Mesendoderm (in vitro differentiated cells): ENCODE measurements at places on chromosomes 2 and 18.

GRCh38 chr18:75213611-75214331, 3.2 kb downstream of the TSHZ1 start:
- DNase-seq: no peak

DNA sequence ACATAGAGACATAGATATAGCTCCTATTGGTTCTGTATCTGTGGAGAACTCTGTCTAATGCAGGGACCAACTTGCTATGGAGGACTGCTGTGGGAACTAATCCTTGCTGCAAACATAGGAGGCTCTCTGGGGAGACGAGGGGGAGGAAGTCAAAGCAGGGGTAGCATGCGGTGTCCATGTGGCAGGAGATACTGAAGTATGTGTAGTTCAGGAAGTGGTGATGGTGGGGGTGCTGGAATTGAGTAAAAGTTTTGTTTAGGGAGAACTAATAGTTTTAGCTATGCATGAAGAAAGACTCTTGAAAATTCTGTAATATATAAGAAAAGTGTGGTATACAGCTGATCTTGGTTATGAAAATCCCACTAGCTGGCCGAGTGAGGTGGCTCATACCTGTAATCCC, 62.0 kb downstream of the ANKRD44 start:
- no peak for DNase-seq

DNA sequence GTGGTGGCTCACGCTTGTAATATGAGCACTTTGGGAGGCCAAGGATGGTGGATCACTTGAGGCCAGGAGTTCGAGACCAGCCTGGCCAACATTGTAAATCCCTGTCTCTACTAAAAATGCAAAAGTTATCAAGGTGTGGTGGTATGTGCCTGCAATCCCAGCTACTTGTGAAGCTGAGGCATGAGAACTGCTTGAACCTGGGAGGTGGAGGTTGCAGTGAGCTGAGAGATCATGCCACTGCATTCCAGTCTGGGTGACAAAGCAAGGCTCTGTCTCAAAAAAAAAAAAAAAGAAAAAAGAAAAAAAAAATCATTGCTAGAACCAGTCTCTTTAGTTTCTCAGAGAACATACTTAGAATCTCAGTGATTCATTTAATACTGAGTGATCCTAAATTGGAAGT, 217.1 kb downstream of the DYM start:
- peak; percentile 37 for DNase-seq

GRCh38 chr2:1170241-1170640, 219.6 kb downstream of the SNTG2 start:
- no peak for DNase-seq

DNA sequence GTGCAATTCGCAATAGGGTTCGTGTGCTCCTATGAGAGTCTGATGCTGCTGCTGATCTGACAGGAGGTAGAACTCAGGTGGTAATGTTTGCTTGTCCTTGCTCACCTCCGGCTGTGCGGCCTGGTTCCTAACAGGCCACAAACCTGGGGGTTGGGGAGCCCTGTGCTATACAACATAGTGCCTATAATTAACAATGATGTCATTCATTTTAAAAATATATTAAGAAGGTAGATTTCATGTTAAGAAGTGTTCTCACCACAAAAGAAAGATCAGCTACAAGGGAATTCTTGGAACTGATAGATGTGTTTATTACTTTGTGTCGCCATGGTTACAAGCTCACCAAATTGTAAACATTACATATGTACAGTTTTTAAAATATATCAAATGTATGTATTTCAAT, 200.5 kb downstream of the GRB14 start:
- DNase-seq: no peak

DNA sequence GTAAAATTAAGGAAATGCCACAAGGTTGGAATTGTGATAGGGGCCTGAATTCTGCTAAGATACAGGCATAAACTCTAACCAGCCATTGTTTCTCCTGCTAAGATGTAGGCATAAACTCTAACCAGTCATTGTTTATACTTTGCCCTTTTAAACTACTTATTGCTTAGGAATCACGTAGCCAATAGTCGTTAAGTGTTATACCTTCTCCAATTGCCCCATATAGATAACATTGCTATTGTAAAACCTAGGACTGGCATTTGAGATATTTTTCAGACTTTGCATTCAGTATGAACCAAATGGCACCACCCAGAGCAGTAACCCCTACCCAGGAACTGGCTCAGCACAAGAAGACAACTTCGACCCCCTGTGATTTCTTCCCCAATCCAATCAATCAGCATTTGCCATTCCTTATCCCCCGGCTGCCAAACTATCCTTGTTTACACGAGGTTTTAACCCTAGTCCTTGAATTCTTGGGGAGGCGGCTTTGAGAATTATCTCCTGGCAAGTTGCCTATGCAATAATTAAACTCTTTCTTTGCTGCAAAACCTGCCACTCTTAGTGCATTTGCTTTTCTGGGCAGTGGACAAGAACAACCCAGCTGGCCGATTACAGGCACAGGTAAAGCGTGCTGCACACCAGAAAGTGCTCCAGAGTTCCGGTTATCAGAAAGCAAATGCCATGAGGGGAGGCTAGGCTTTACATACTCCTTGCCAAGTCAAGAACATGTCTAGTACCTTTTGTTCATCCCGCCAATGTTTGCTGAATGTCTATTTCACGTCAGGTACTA, 167.6 kb downstream of the LAMA1 start:
- peak; percentile 33 for DNase-seq

- no peak for DNase-seq
Observed at GRCh38 chr2:15788830-15789229, 151.5 kb upstream of the MYCN start.

- no peak for DNase-seq
Observed at GRCh38 chr2:51813247-51813646, 781.3 kb upstream of the NRXN1 start.

DNA sequence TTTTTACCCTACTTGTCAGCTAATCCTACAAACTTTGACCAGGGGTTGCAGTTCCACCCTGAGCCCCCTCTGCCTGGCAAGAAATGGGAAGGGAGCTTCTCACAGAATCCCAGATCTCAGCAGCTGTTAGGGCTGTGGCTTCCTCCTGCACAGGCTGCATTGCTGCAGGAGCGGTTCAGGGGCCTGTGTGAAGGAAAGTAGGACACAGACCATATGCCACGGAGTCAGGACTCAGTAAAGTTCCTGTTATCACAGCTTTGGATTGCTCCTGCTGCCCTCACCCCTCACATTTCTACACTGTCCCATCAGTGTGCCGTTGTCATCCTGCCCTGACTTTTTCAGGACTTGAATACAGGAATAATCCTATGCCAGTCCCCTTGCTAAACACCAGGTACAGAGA, 62.8 kb upstream of the SP3 start:
- DNase-seq: no peak

DNA sequence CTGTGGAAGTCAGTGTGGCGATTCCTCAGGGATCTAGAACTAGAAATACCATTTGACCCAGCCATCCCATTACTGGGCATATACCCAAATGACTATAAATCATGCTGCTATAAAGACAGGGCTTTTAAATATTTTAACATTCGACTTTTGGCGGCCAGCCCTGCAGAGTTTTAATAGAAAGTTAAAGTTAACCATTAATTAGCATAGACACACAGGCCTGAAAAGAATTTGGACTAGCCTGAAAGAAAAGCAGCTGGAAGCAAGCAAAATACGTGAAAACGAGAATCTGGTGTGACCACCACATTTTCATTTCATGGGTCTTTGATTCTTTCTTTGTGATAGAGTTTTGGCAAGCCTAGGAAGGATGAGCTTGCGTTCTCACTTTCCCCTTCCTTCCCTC, 184.0 kb downstream of the SCG2 start:
- no peak for DNase-seq

DNA sequence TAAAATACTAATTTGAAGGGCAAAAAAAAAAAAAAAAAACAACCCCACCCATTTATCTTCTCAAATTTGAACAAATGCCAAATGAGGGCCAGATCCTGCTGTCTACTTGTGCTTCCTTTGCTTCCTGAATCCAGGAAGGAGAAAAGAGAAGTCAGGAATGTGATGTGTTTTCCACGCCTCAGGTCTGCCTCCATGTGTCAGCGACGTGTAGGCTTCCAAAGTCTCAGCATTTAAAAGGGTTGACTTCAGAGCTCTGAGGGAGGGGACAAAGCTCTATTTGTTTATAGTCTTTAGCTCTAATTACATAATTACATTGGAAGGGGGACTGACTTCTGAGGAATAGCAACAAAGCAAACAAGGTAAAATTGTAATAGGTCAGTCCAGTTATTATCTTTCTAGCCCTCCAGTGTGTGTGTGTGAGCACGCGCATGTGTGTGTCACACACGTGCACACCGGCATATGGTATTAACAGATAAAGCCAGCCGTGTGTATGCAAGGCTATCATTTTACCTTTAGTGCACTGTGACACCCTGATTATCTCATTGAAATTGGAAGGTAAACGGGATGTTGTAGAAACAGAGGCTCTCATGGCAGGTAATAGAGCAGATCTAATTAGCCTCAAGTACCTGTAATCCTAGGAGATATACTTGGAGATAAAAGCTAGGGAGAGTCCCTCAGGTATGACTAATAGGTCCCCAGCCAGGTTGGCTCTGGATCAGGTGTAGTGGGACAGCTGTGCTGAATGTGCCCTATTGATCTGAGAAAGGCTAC, 911.4 kb upstream of the ZEB2 start:
- peak; percentile 81 for DNase-seq

- DNase-seq: no peak
Observed at GRCh38 chr2:39018638-39019037, 102.2 kb downstream of the SOS1 start.

DNA sequence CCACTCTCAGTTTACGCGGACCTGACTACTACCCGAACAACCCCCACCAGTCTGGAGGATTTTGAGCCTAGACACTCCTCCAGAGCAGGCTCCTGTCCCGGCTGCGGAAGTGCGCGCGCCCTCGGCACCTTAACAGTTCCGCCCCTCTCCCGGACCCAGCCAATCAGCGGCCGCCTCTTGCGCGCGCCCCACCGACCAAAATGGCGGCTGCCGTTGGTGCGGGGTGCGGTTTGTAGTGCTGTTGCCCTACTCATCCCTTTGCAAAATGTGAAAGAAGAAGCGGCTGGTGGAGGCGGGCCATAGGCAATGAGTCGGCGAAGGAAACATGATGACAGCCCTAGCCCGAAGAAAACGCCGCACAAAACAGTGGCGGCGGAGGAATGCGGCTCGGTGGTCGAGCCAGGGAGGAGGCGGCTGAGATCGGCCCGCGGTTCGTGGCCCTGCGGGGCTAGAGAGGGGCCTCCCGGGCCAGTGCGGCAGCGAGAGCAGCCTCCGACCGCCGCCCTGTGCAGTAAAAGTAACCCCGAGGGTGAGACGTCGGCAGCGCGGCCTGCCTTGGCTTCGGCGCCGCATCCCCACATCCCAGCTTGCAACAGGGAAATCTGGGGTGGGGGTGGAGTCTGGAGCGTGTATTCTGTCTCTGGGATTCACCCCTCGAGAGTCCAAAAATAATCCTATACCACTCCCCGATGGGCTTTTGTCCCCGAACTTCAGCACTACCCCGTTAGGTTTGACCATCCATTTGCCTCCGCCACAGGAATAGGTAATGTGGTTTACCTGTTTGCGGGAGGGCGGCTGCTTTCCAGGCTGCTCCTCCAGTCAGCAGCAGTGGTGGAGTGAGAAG, at the start of gene ETAA1:
ETAA1 (plus strand) TSS at position 191 of the 844 bp plus-strand sequence; CDS start at position 307, 116 bp downstream.
- DNase-seq: peak; percentile 96

DNA sequence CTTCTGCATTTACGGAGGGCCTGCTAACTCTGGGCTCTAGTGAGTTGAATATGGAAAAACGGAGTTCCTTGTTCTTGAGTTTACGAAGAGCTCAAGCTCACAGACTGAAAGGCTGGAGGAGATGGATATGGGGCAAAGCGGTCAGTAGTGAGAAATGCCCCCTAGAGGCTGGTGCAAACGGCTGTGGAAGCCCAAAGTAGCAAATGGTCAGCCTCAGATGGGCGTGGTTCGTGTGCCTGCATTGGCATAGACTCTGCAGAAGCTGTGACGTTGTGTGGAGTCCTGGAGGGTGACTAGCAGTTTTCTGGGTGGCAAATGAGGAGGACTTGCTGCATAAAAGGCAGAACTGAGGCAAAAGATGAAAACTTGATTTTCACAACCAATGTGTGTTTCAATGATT, 93.6 kb upstream of the TWIST2 start:
- DNase-seq: peak; percentile 20

- DNase-seq: no peak
Observed at GRCh38 chr2:61434314-61434713, 36.6 kb downstream of the USP34 start.

DNA sequence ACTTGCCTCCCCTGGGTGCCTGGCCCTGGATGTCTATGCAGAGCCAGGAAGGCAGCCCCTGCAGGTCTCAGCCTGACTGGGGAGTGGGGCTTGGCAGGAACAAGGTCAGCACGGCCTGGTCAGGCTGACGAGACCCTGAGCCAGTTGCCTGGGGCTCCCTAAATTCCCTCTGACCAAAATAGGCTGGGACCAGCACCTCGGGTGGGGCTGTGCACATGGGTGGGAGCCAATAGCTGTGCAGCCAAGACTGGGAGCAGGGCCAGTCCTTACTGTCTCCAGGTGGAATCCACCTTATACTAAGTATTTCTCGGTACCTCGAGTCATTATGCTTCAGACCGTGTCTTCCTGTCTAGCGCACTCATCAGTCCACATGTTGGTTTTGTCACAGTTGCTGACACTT, 11.4 kb upstream of the IL1R2 start:
- no peak for DNase-seq

GRCh38 chr2:71799013-71799575, 345.7 kb downstream of the DYSF start:
- DNase-seq: no peak

DNA sequence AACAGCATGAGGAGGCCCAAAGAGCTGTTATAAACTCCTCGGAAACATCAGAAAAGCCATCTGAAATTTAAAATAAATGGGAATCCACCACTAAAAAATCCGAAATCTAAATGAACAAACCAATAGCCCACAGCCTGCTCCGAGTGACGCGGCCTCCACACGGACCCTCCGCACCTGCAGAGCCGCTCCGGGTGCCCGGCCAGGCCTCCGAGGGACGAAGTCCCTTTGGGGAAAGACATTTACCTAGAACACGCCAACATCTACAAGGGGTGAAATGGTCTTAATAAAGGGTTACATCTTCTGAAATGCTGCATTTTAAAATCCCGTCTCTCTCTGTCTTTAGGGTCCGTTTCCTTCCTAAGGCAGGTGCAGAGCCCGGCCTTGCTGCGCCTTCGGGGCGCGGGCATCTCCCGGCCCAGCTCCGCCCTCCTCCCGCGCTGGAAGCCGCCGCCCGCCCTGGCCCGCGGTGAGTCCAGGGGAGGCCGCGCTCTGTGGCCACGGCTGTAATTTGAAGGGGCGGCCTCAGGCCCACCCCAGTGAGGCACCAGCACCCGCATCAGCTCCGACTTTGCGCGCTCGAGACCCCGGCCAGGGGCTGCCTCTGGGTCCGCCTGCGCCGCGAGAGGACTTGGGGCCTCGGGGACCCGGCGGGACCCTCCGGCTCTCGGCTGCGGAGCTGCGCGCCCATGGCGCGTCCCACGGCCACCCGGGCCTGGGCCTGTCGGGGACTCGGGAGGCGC, 42.3 kb upstream of the CTDP1 start:
- no peak for DNase-seq

- no peak for DNase-seq
Observed at GRCh38 chr2:136022396-136023146, 37.1 kb upstream of the DARS1 start.

GRCh38 chr2:198438331-198438730, 633.9 kb downstream of the PLCL1 start:
- DNase-seq: no peak
